Stimulated activated CD4-positive, alpha-beta T cell treated with anti-CD3 and anti-CD28 coated beads, Interleukin-4, amount 100 ng/mL, for 48 hours (primary cell): ENCODE measurements at places on chromosomes 7 and 10.

DNA sequence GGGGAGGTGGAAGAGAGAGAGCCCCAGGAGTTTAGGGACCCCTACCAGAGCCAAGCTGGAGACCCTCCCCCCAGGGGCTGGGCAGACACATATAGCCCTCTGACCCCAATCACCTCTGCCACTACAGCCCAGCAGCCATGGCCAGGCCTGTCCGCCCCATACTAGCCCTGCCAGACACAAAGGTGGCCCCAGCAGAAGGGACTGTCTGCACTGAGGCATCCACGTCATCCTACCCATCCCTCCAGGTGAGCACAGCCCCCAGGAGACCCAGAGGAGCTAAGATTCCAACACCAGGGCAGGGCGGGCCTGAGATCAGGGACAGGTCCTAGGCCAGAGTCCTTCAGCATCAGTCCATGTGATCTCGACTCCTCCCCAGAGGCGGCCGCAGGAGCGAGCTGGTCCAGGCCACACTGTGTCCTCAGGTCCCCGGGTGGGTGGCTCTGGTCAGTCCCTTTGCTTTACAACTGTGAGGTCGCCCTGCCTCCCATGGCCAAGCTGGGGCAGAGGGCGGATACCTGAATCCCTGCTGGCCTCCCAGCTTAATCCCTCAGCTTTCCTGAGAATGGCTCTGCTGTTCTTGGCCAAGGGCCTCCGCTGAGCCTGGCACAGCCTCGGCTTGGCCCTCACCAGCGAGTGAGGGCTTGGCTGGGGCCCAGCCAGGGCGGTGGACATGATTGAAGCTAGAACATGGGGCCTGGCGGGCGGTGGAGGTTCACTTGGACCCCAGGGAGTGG lies 14.3 kb upstream of the ELN start:
- no peak for DNase-seq

DNA sequence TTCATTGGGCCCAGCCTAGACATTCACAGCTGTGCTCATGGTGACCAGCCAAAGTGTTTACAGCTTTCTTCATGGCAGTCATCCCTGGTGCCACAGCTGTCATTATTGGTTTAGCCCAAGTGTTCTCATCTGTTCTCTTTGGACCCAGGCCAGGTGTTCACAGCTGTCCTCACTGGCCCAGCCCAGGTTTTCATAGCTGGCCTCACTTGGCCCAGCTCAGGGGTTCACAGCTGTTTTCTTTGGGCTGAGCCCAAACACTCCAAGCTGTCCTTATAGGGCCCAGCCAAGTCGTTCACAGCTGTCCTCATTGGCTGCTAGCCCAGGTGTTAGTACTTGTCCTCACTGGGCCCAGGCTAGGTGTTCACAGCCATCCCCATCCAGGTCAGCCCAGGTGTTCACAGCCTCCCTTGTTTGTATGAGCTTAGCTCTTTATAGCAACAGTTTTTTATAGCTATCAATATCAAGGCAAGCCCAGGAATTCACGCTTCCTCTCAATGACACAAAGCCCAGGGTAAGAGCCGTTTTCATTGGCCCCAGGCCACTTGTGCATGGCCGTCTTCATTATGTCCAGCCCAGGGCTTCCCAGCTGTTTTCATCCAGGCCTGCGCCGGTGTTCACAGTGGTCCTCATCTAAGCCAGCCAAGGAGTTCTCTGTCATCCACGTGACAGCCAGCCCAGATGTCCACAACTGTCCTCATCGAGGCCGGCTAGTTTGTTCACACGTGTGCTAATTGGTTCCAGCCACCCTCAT lies 11.6 kb downstream of the FRG2B start:
- DNase-seq, result no peak

DNA sequence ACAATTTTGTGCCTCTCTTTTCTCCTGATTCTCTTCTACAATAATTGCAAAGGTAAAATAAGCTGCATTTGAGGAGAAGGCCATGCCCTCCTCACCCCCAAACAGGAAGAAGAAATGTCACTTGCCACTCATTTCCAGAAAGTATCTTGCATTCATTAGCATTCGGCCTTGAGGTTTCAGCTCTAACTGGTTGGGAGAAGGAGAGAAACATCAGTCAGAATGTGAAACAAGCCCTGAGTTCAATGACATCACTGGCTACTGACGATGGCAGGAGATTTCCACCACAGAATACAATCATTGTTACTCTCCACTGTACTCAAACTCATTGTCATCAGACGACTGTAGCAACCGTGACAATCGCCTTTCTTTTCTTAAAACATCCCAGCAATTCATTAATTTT lies 72.8 kb downstream of the PRKCQ start:
- DNase-seq, result no peak

- DNase-seq, result no peak
Observed at GRCh38 chr7:149794661-149795060, 21.3 kb upstream of the ZNF467 start.

DNA sequence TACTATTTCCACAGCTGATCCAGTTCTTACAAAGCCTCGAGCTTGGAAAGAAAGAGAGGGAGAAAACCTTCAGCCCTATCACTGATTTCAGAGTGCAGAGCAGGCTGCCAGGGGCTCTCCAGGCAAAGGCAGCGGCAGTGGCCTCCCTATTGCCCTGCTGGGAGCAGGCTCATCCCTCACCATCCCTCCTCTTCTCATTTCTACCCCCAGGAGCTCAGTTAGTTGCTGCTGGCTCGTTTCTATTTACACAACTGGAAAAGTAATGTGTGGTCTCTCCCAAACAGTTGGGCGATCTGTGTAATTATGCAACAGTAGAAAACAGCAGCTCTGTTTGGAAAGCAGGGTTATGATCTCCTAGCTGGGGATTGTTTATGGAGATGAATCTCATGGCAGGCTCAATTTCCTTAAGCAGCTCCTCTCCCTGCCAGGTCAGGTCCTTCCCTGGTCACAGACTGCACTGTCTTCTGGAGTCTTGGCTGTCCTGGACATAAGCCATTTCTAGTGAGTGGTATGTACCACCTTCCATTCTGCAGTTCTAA lies 28.7 kb upstream of the TNS3 start:
- no peak for DNase-seq

GRCh38 chr10:70442332-70442988 lies 979 bp upstream of the NODAL start:
- no peak for DNase-seq

- DNase-seq, result no peak
Observed at GRCh38 chr7:12494687-12495024, 75.9 kb upstream of the SCIN start.

DNA sequence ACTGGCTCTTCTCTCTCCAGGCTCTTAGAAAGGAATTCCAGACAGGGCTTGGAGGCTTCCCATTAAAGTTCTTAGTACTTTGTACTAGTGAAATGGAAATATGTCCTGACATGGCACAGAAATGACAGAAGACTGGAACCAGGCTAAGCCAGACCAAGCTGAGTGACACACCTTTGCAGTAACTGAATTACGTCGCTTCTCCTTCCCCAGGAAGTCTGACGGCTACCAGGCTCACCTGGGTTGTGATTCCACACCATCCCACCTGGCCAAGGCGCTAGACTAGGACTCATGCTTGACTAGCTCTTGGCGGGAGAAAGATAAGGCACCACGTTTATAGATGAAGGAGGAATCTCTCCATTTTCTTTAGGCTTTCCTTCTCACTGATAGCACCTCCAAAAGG lies 50.7 kb upstream of the KCNIP2 start:
- DNase-seq, result no peak

DNA sequence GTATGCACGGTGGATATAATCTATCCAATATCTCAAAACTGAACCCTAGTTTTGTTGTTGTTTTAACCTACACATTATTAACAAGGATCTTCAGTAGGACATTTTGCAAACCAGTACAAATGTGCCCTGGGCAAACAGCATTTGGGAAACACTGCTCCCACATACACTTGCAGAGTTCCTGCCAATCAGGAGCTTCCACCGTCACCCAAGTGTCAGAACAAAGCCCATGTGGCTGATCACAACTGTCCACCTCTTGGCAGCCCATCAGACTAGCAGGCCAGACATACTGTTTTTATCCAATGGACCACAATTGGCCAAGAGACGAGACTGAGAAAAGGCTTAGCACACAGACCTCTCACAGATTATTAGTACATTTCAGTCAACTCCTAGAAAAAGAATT lies 200.4 kb downstream of the FAM107B start:
- DNase-seq, result no peak

GRCh38 chr7:11767148-11767547 lies 64.8 kb downstream of the THSD7A start:
- no peak for DNase-seq

GRCh38 chr7:105596866-105597265 lies 15.6 kb upstream of the EFCAB10 start:
- DNase-seq, result no peak

DNA sequence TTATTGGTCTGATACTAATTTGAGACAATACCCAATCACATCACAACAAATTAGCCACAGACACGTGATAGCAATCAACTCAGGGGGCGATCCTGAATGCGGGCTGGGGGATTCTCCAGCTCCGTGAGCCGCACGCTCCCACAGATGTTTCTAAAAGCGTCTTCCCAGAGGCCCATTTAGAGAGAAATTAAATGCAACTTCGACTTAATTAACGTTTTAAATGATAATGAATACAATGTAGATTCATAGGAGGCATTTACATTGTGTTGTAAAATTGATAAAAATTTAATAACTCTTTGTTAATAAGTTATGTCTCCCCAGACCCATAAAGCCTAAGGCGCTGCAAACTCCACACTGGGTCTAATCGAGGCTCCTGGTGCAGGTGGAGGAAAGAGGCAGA lies 642.6 kb downstream of the KCNMA1 start:
- DNase-seq, result no peak

- no peak for DNase-seq
Observed at GRCh38 chr7:28226003-28226402, 45.4 kb upstream of the JAZF1 start.

- no peak for DNase-seq
Observed at GRCh38 chr7:34048445-34048844, 143.1 kb downstream of the BMPER start.

GRCh38 chr10:8591640-8592039 lies 537.2 kb downstream of the GATA3 start:
- no peak for DNase-seq

GRCh38 chr7:5354460-5355232 lies 69.0 kb downstream of the TNRC18 start:
- no peak for DNase-seq

DNA sequence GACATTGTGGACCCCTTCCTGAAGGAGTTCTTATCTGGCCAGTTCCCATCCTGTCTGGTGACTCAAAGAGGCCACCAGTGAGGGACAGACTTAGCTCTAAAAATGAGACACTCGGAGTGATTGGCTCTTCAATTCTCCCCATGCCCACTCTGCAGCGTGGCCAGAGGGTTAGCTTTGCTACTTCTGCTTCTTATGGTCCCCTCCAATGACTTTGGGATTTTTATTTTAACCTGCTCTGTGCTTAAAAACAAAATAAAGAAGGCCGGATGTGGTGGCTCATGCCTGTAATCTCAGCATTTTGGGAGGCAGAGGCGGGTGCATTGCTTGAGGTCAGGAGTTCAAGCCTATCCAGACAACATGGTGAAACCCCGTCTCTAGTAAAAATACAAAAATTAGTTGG lies 573.0 kb upstream of the AUTS2 start:
- no peak for DNase-seq

DNA sequence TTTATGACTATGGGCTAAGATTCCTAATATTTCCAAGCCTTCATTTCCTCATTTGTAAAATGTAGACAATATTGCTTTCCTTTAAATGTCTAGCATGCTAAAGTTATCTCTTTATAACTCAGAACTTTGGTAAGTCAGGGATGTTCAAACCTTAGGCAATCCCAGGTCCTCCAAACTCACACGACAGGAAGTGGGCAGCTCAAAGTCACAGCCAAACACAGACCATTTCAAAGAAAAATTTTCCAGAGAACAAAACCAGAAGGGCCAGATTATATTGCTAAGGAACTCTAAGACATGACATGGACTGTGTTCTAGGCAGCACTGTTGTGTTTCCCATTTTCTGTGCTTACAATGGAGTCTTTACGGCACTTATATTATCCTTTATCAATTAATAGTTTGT lies 87.8 kb upstream of the DYNC1I1 start:
- no peak for DNase-seq

- no peak for DNase-seq
Observed at GRCh38 chr10:73959484-73960243, 38.3 kb upstream of the VCL start.

DNA sequence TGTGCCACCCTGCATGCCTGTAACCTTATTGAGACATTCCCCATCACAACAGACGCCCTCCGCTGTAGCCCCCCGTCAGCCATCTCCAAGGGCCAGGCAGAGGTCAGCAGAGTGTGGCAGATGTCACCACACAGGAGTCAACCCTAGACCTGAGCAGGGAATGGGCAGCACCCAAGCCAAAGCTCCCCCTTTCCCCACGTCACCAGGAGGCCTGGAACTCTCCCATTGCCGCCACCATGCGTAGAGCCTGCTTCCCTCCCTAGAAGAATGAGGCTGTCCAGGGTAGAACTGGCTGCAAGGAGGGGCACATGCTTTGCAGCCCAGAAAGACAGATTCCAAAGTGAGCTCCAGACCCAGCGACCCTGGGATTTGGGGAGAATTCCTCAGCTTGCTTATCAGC lies 342.9 kb downstream of the TNS3 start:
- no peak for DNase-seq

GRCh38 chr7:38318241-38318640 lies 44.8 kb upstream of the TARP start:
- no peak for DNase-seq

GRCh38 chr7:79182283-79182682 lies 271.2 kb downstream of the MAGI2 start:
- DNase-seq, result no peak

GRCh38 chr7:17713584-17713983 lies 226.7 kb downstream of the SNX13 start:
- no peak for DNase-seq

DNA sequence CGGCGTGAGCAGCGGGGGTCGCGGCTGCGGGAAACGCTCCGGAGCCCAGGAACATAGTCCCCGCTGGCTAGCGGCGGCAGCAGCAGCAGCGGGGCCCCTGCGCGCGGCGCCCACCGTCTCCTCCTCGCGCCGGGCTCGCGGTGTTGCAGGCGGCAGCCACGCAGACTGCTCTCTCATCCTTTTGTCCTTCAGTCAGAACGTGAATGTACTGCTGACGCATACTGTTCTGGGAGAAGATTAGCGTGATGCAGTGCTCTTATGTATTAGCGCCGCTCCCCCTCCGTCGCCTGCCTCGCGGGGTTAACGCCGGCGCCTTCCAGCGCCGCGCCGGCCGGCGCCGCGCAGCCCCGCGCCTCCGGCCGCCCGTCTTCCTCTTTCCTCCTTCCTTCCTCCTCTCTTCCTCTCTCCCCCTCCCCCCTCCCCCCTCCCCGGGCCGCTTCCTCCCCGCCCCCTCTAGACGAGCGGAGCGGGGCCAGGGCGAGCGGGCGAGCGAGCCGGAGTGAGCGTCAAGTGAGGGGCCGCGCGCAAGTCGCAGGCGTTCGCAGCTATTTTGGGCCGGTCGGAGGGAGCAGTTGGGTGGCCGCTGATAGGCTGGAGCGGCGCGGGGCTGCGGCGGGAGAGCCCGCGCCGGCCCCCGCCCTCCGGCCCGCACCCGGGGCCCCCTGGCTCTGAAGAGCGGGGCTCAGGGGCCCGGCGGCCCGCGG lies 816 bp upstream of the LRRC4 start:
- DNase-seq, result peak; percentile 60

- DNase-seq, result no peak
Observed at GRCh38 chr7:142874837-142875236, 10.7 kb downstream of the TRPV6 start.

GRCh38 chr7:43108255-43109011 lies 4.0 kb upstream of the HECW1 start:
- DNase-seq, result peak; percentile 46
